KBM-7 (cell line): ENCODE measurements at places on chromosomes 3 and 15.

DNA sequence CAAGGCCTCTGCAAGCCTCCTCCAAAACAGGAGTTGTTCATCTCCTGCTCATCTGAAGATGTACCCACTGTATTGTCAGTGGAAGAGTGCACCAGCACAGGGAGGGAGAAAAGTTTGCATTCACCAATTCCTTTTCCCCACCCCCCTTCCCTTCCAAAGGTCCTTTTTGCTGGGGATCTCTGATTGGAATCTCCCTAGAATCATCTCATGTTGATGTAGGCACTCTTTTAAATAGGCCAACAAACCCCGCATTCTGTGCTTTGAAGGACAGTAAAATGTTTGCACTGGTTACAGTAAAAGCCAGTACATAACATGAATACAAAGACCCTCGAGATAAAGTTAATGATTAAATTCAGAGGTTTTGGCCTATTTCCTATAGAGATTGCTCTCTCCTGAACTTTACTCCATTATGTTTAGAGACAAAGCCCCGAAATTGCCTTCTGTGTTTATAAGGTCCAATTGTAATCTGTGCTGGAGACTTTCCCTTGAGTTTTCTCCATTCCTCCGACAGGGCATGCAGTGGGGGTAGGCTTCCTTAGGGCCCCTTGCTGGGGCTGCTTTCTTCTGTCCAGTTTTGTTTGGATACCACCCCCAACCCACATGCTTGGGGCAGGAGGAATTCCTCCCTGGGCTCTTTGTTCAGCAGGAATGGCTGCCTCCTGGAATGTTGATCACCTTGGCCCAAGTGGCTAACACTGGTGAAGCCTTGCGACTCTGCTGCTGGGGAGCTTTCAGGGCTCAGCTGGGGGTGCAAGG is 22.5 kb downstream of the TRIM71 start:
- DNase-seq = no peak

DNA sequence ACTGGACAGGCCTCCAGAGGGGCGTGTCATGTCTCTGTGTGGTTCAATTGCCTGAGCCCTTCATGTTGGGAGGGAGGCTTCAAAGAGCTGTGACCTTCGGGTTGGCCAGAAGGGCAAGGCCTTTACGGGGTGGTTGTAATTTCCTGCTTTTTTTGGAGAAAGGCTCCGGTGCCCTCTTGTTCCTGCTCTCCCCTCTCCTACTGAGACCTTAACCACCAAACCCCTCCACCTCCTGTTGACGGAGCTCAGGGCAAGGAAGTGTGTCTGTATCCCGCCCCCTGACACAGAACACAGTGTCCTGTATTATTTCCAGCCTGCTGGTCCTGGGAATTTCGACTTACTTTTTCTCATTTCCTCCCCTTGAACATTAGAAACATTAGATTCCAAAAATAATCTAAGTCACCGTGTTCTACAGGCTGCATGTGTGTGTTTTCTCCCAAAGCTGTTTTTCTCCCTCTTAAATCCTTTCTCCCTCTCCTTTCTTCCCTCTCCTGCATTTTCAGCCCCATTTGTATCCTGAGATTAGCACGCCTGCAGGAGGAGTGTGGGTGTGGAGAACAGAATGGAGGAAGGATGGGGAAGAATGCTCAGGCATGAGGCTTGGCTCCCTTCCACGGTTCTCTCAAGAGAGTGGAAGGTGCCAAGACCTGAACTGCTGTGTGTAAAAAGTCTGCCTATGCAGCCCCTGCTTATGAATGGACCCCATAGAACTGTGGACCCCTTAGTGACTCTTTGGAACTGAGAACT is 285.4 kb upstream of the ROPN1 start:
- DNase-seq = no peak

GRCh38 chr3:40588406-40588805 is 63.6 kb downstream of the ZNF621 start:
- no peak for DNase-seq

DNA sequence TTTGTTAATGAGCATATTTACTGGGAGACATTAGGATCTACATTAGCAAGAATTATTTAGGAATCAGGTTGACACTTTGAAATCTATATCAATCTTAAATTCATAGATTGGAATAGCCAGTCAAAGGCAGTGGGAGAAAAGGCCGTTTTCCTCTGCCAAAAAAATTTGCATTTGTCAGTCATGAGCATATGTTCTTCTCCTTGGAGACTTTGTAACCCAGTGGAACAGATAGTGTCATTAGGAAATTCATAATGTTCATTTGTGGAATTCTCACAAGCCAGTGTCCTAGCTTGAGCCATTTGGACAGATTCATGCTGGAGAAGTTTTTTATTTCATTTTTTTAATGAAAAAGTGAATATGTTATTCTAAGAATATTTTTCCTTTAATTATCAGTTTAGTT is 260.1 kb downstream of the OXSM start:
- DNase-seq = no peak

GRCh38 chr15:58260725-58261267 is 122.6 kb downstream of the AQP9 start:
- no peak for DNase-seq

DNA sequence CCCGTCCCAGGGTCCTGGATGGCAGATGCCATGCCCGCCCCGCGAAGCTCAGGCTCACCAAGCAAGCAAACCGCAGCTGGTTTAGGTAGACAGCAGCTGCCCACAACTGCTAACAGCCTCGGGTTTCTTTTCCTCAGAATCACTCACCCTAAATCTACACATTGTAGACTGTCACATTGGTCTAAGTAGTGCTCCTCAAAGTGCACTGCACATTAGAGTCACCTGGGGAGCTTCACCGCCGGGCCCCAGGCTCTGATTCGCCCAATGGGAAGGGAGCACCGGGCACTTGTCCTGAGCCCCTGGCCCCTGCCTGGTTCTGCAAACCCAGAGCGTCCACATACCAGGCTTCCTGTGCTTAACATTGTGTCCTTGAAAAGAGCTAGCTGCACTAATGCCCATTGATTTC is 752 bp downstream of the OCA2 start:
- no peak for DNase-seq

- no peak for DNase-seq
These were observed 502.4 kb downstream of the LPP start for GRCh38 chr3:188656196-188656982.

GRCh38 chr3:172047567-172048115 is 8.3 kb downstream of the FNDC3B start:
- DNase-seq = no peak

DNA sequence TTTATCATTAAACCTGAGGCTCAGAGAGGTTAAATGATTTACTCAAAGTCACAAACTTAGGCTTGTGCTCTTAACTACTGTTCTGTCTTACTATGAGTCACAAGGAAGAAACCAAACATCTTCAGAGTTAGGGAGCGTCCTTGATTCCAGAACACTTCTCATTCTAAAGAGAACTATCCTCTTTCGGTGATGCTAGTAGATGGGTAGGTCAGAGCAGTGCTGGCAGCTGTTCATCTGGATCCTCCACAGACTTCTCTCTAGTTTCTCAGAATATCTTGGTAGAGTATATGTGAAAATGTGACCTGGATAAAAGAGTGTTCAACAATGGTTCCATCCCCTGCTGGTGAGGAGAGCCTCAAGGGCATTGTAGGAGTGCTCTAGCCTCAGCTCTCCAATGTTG is 3.3 kb downstream of the ARL6IP5 start:
- DNase-seq = no peak

DNA sequence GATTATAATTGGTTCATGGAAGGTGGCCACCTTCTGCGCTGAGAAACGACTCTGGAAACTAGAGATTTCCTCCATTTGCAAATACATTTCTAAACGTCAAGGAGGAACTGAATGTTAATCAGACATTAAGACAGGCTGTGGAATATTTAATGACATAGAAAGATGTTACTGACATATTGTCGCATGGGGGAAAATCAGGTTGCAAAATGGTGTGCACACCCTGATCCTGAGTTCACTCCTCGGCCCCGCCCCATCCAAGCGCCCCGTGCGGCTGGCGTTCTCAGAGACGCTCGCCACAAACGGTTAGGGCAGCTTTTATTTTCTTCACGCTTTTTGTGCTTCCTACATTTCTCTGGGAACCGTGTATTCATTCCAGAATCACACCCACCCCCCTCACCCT is 10.7 kb downstream of the H1-8 start:
- DNase-seq = no peak

DNA sequence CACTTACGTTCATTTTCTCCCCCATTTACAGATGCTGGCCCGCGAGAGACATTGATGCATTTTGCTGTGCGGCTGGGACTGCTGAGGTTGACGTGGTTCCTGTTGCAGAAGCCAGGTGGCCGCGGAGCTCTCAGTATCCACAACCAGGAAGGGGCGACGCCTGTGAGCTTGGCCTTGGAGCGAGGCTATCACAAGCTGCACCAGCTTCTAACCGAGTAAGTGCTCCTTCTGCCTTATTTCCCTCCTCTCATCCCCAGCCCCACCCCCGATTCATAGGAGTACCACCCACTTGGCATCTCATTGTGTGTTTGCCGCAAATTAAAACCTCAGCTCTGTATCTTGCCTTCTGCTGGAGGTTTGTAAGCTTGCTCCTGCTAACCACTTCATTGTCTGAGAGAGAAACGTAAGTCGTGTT is 163.3 kb downstream of the AKAP13 start:
- DNase-seq = no peak

DNA sequence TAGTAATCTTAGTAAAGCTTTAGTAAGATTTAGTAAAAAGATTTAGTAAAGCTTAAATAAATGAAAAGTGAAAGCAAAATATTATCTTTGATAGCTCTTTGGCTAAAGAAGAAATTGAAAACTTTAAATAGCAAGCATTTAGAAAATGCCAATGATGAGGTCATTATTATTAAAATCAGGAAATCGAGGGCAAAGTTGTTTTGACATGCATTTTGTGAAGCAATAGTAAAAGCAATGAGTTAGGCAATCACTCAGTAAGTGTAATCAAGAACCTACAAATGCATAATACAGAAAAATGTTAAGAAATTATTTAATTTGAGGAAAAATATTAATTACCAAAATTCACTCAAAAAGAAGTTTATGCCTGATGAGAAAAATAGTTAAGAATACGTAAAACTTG is 280.3 kb upstream of the MME start:
- DNase-seq = no peak

DNA sequence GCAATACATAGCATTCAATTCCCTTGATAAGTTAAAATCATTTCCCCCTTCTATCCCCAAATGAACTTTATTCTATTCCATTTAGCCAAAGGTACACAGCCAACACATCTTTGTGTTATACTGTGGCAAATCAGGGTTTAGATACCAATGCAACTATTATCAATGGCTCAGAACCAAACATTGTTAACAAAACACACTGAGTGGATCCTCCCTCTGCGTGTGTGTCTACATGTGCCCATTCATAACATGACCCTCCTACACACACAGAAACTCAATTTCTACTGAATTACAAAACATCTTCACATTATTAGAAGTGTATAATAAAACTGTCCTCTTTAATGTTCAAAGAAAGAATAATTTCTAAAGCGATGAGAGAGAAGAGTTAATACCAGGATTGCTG is 1.3 kb downstream of the TTBK2 start:
- peak; percentile 16 for DNase-seq

GRCh38 chr3:123404391-123404790 is 44.5 kb downstream of the ADCY5 start:
- no peak for DNase-seq

GRCh38 chr3:25527801-25528200 is 99.7 kb downstream of the RARB start:
- DNase-seq = no peak

GRCh38 chr15:40307421-40308211 is at the start of gene PLCB2:
Gene PLCB2 (minus strand): TSS chr15:40307935. CDS start chr15:40307672, 263 bp downstream.
- peak; percentile 86 for DNase-seq

GRCh38 chr3:55617385-55617784 is 130.3 kb upstream of the WNT5A start:
- no peak for DNase-seq

GRCh38 chr3:28039829-28040228 is 201.6 kb upstream of the CMC1 start:
- DNase-seq = no peak

DNA sequence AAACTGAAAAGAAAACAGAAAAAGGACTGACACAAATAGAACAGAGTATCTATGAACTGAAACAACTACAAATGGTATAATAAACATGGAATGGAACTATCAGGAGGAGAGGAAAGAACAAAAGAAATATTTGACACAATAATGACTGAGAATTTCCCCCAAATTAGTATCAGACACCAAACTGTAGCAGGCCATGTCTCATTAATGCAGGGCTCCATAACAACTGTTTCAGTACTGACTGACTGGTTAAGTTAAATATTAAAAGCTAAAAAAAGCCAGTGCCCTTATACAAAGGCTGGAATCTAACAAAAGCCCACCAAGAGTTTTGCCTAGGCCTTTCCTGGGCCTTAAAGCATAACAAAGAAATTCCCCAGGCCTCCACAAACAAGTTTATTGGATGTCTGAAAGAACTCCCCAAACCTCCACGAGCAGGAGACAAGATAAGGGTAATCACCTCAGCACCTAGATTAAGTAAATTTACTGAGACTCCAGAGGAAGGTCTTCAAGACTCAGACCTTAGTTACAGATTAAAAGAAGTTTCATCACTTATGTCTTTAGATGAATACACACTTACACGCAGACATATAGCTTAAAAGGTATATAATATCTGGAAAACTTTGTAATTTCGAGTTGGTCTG is 45.7 kb downstream of the KPNA1 start:
- DNase-seq = no peak

DNA sequence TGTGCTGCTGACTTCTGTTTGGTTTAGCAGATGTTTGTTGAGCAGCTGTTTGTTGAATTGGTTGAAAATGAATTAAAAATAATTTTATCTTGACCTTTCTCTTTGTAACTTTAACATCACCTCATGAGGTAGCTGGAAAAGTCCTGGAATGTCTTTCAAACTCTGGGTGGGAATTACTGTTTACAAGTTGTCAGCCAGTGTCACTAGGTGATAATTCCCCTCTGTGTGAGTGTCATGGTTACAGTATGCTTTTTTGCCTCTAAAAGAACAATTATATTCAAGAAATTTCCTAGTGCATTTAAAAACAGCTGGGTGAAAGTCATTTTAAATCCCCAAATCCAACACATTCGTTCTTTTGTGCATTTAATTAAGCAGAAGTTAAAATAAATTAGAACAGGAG is 113.2 kb downstream of the PTPRG start:
- no peak for DNase-seq

GRCh38 chr3:110459021-110459420 is 612.6 kb upstream of the NECTIN3 start:
- no peak for DNase-seq

DNA sequence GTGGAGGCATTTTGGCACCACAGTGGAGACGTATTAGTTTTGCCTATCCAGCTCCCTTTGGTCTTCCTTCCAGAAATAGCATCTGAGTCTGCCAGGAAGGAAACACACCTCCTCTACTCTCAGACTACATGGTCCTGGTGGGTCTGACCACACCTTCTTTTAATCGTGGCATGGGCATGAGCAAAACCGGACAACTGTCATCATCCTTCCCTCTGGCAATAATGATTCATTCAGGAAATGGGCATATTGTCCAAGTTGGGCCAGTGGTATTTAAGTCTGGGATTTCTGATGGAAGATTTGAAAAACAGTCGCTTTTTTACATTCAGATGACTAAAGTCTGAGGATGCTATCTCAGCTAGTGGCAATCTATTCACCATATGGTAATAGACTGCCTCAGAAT is 601.0 kb upstream of the ADAMTS9 start:
- DNase-seq = no peak

- no peak for DNase-seq
These were observed 393.9 kb upstream of the CFAP20DC start for GRCh38 chr3:59443618-59444293.
